MCF 10A (cell line): ENCODE measurements at places on chromosomes 2 and 18.

GRCh38 chr18:22723773-22724172 lies 209.4 kb upstream of the RBBP8 start:
- DNase-seq, result no peak

DNA sequence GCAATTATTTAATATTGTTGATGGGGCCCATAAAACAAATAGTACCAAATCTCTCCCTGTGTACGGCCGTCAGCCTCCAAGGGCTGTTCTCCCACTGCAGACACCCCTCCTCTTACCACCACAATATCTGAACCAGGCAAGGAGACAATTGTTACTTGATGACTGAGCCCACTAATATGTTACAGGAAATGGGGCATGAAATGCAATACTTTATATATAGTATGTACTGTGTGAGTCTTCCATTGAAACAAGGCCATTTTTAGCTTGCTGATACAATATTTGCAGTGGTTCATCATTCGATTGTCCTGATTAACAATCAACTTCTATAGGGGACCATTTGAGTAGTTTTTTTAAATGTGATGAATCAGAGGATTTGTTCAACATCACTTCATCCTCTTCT lies 307.3 kb downstream of the GBX2 start:
- DNase-seq, result no peak

DNA sequence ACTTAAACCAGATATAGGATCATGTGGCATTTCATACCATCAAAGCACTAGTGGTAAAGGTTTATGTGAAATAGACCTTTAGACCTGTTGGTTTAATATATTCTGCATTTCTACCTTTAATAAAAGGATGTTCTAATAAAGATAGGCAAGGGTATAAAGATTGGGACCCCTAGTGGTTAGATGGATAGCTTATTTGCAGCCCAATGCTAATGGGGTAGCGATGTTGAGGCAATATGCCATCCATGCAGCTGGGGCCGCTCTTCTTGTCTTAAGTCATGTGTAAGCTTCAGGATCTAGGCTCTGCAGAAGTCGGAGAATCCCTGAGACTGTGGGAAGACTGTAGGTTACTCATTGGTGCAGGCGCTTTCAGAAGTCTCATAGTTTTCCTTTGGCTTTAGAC lies 114.9 kb downstream of the ICOS start:
- peak; percentile 8 for DNase-seq

GRCh38 chr2:28893488-28893887 lies 979 bp upstream of the WDR43 start:
- no peak for DNase-seq

- DNase-seq, result no peak
Measured at GRCh38 chr2:104040771-104041170, 813.1 kb upstream of the POU3F3 start.

- no peak for DNase-seq
Measured at GRCh38 chr2:129058981-129059380, 740.3 kb upstream of the HS6ST1 start.

GRCh38 chr18:48161191-48161910 lies 230.9 kb upstream of the SMAD2 start:
- DNase-seq, result peak; percentile 93

- DNase-seq, result no peak
Measured at GRCh38 chr2:203629699-203630098, 76.7 kb upstream of the CD28 start.

DNA sequence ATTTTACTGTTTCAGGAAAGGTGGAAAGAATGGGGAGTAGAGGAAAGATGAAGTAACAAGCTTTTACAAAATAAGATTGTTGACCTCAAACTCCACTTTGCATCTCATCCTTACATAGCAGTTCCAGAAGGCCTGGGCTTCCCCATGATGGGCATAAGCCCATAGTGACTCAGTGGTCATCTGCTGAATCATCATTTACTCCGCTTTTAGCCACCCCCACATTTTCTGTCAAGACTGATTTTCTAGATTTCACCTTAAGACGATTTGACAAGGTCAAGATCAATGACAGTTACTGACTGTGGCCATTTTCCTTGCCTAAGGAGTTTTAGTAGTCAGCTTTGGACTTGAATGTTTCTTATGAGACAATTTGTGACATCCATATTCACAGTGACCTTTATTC lies 49.4 kb downstream of the PLEKHM3 start:
- no peak for DNase-seq

- no peak for DNase-seq
Measured at GRCh38 chr2:10772868-10773215, 39.7 kb downstream of the PDIA6 start.

DNA sequence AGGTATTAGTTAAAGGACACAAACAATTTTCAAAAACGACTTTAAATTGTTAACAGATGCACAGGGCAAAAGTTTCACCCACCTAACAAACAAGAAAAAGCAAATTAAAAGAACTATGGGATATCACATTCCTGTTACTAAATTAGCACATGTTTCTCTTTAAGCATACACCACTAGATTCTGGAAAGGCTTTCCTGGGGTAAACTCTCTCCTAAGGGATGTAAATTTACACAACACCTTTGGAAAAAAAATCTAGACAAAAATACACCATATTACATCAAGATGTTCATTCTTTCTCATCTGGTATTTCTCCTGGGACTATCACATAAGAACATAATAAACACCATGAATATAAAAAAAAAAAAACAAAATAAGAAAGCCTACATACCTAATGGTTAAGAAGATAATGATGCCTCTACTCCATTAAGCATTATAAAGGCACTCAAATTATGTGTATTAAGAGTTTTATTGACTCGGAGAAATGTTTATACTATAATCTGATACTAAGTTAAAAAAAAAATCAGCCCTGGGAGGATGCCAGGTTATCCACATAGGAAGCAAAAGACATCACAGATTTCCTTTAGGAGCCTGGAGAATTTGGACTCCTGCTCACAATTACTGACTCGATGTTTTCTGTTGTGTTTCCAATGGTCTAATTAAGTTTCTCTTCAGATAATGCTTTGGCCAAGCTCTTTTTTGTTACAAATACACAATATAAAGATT lies 82.8 kb upstream of the AFF3 start:
- DNase-seq, result no peak

- peak; percentile 86 for DNase-seq
Measured at GRCh38 chr2:109098251-109098920, 30.6 kb upstream of the SH3RF3 start.

- DNase-seq, result peak; percentile 92
Measured at GRCh38 chr18:58669731-58670378, 1.4 kb upstream of the MALT1 start.

DNA sequence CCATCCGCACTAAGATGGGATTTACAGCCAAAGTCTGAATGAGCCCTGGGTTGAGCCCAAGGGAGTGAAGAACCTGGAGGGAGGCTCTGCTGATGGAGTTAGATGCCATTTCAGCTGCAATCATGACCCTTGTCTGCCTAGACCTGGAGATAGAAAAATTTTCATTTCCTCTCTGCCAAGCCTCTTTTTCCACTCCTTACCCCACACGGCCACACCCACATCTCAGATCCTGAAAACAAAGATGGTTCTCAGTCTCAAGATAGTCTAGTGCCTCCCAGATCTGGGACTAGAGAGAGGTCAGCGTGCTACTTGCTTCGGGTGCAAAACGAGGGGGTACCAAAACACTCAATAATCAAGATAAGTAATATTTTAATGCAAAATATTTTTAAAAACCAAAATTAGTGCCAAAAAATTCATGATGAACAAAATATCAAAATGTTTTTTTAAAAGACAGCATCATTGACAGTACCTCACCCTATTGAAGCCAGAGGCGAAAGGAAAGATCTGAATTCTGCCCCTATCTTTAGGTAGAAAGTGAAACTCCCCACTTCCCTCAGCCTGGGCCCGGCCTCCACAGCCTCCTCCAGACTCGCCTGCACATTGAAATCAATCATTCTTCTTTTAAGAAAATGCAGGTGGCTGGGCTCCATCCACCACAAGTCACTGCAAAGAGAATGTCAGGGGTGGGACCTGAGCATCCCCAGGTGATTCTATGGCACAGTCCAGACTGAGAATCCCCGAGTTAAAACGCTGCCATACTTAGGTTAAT lies 57.8 kb upstream of the GPR45 start:
- DNase-seq, result no peak

GRCh38 chr2:98871506-98871905 lies 64.5 kb downstream of the CRACDL start:
- no peak for DNase-seq

DNA sequence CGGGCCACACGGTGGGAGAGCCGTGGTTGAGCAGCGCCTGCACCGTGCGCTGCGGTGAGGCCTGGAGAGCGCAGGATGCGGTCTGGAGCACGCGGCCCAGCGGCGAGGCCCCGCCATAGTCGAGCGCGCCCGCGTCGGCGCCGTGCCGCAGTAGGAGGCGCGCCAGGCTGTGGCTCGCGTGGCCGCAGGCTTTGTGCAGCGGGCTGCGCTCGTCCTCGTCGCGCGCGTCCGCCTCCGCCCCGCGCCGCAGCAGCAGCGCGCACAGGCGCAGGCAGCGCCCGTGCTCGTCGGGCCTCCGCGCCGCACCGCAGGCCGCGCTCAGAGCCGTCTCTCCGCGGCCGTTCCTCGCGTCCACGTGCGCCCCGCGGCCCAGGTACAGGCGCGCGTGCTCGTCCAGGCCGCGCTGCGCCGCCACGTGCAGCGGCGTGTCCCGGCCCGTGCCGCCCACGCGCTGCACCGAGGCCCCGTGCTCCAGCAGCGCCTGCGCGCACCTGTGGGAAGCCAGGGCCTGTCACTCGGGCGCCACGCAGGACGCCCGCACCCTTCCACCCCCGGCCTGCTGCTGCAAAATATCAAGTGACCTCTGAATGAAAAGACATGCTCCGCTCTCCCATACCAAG lies 46.3 kb upstream of the GBX2 start:
- DNase-seq, result no peak

GRCh38 chr2:183195998-183196409 lies 71.8 kb downstream of the NUP35 start:
- no peak for DNase-seq
